ENCODE measurements at places on chromosomes 7 and 10.

- no peak for DNase-seq
Observed at GRCh38 chr10:52650873-52651272, 121.7 kb downstream of the MBL2 start.

DNA sequence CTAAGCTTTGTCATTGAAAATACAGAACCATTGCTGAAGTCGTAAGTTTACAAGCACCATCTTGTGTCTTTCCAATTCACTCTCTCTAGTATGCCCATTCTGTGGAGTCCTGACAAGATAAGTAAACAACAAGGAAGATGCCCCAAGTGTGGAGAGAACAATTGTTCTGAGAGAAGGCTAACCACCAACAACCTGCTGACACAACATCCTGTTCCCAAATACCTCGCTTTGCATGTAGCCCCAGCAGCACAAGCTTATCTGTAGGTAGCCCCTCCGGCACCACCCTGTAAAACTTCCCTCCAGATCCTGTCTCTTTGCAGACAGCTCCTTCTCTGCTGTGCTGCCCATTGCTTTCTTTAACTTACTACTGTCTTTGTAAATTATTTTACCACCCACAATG, 233.3 kb upstream of the AOAH start:
- no peak for DNase-seq

DNA sequence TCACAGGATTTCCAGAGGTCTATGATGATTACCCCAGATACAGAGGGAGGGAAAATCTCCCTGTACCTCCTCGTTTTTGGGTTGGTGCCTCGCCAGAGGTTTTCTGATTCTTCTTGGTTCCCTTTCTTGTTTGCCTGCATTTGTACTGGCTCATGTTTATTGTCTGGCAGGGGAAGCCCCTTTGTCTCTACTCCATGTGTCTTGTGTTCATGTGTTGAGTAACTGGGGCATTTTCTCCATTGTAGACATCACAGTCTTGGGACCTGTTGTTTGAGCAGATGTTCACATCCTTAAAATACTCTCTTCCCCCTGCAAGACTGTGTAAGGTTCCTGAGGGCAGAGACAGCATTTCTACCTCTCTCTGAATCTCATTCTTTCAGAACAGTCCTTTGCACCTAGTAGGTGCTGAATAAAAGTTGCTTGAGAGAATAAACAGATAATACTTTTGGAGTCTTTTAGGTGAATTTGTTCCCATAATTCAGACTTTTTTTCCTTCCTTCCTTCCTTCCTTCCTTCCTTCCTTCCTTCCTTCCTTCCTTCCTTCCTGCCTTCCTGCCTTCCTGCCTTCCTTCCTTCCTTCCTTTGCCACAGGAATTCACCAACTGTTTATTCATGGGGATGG, 25.1 kb downstream of the CDK14 start:
- no peak for DNase-seq

DNA sequence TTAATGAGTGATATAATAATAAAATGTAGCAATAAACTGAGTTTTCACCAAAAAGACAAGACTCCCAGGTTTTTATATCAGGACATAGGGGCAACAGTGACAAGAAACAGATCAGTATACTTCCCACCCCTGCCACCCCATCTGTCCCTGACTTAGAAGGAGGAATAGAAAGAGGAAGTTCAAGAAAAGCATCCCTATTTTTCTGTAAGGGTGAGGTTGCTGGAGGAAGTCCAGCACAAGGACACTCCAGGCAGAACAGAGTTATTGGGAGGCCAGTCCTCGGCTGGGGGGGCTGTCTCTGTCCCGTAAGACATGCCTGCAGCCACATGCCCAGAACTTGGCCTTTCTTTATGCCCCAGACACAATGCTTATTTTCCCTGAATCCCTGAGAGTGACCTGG, 16.5 kb upstream of the TLX1 start:
- DNase-seq = no peak

GRCh38 chr7:148296994-148297644, 293.4 kb upstream of the C7orf33 start:
- no peak for DNase-seq

- peak; percentile 49 for DNase-seq
Observed at GRCh38 chr10:70145666-70146488, 623 bp downstream of the TYSND1 start.

GRCh38 chr10:48309711-48310226, 3.3 kb downstream of the MAPK8 start:
- no peak for DNase-seq

DNA sequence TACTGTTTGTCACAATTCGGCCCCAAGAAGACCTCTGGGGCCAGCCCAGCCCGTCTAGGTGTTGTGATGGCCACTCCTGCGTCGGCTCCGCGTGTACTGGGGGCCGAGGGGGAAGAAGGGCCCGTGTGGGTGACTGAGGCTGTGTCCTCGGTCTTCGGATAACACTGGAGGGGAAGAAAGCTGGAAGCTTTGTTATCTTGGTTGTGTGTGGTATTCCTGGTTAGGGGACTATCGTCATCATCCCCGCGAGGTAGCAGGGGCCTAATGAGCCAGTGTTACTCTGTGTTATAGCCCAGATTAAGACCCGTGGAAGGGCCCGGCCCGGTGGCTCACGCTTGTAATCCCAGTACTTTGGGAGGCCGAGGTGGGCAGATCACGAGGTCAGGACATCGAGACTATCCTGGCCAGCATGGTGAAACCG, 854 bp downstream of the MTG1 start:
- no peak for DNase-seq

- DNase-seq = no peak
Observed at GRCh38 chr7:76338298-76339084, 20.3 kb downstream of the YWHAG start.

DNA sequence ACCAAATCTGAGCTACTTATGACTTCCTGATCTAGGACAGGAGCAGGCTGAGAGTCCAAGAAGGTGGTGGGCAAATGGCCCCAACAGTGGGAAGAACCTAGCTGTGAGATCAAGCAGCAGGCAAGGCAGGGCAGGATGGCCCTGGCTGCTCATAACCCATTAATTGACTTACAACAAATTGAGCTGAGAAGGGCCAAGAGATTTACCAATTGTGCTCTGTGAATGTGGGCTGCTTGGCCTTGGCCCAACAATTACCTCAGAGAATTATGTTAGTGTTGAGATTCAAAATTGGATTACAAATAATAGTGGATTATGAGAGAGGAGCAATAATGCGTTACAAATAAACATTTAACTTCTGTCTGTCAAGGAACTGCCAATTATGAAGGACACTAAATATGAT, 956.5 kb downstream of the KCNMA1 start:
- DNase-seq = no peak

DNA sequence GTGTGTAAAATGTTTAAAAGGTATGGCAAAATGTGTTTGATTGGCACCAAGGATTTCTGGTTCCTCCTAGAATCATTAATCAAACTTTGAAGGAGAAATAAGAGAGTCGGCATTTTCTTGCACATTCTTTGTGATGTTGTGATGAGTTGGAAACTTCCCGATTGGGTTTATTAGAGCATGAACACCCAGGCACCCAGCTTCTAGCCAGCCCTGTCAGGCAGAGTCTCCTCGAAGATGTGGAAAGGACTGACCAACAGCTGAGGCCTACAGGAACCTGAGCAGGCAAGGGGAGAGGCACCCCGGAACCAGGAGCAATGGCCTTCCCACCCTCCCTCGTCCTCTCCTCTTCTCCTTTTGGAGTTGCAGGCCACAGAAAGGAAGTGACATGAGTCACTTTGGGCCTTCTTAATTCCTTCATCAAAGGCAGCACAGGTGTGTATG, 68.7 kb downstream of the EGFR start:
- no peak for DNase-seq

DNA sequence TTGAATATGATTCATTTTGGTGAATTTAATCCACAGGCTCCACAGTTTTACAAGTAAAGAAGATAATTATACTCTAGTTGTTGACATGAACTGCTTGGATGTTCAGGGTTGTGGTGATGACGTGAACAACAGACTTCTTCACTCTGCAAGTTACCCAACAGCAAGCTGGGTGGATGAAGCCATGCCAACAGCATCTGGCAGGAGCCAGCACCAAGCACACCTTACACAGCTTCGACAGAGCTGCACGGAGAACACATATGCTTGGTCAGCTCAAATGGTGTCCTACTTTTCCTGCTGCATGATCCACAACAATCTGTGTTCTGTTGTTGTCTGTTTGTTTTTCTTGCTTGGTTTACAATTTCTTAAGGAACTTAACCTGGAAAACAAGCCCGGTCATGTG, 9.8 kb downstream of the NOD1 start:
- DNase-seq = no peak

DNA sequence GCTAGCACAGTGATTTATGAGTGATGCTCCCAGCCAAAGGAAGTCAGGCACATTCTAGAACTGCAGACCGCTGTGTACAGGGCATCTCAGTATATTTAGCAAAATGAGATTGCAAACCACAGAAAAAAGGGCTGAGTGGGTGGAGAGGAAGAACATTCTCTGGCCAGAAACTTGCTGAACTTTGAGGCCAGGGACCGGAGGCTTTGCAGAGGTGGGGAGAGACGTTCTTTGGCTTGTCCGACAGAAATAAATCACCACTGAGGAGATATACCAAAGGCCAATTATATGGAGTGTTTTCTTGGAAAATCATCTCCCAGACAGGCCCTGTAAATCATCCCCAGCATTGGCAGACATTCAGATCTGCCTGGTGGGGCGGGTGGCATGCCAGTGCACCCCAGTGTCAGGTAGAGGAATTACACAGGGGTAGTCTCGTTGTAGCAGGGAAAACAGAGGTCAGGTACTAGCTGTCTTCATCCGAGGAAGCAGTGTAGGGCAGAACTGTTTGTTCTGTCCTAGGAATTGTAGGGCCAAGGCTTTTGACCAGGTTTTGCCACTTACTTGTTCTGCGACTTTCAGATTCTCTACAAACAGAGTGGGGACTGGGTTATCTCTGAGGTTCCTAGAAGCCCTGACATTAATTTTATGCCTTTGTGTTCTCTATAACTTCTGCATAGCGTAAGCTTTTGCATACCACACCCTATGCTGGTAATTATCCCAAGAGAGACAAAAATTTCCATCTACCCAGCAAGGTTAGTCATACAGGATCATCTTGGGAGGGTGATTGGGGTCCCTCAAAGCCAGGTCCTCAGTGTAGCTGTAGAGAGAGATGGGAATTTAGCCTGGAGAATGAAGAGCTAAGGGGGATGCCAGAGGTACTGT, 655.6 kb downstream of the LRMDA start:
- DNase-seq = no peak

DNA sequence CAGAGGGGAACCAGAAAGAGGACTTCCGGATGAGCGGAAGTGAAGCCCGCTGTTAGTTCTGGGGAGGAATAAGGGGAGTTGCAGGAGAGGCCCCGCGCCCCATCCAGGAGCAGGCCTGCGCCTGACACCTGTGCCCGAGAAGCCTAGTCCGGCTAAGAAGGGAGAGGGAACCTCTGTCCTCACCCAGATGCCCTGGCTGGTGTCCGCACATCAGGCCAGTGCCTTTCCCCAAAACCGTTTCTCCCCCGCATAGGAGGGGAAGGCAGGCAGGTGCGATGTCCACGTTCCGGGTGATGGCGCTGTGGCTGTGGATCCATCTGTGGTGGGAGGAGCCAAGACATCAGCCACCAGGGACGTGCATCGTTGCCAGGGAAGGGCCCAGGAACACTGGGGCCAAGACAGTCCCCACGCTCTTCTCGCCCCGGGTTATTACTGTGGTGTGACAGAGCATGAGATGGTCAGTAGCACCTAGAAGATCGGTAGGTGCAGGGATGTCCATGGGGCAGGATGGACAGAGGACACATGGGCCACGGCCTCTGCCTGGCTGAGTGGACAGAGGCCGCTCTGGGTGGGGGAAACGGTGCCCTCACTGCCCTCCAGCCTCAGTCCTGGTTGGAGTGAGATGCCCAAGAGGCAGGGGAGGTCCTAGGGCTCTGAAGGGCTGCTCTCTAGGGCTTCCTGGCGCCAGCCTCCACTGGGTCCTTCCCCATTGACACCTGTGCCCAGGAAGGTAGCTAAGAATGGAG, 262.7 kb downstream of the CELF2 start:
- DNase-seq = no peak

DNA sequence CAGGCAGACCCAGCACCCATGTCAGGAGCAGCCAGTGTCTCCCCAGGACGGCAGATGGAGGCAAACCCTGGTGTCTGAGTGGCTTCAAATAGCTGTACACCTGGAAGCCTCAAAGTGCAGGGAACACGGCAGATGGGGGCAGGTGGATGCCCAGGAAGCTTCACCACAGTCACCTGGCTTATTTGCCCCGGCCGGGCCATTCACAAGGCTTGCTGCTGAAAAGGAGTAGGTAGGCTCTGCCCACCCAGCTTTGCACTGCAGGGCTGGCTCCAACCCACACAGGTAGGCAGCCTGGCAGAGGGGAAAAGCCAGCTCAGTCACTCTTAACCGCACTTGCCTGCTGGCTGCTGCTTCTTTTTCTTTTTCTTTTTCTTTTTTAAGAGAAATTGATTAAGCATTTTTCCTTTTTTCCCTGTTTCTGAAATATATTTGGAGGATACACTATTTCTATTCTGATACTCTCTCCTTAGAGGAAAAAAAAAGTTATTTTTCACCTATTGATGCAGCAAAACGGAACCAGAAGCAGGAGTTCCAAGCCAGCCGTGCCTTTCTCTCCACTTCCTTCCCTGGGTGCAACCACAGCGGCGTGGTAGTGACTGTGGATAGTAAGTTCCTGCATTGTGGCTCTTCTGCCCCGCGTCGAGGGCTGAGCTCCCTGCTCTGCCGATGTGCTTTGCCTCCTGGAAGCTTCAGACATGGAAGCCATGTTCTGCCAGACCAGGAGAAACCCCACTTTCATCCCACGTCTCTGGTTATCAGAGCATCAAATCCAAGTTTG, 118.3 kb downstream of the KLF6 start:
- DNase-seq = no peak

GRCh38 chr10:32890444-32890843, 67.6 kb downstream of the ITGB1 start:
- DNase-seq = no peak

GRCh38 chr7:56605146-56605545, 488.9 kb upstream of the NUPR2 start:
- no peak for DNase-seq

DNA sequence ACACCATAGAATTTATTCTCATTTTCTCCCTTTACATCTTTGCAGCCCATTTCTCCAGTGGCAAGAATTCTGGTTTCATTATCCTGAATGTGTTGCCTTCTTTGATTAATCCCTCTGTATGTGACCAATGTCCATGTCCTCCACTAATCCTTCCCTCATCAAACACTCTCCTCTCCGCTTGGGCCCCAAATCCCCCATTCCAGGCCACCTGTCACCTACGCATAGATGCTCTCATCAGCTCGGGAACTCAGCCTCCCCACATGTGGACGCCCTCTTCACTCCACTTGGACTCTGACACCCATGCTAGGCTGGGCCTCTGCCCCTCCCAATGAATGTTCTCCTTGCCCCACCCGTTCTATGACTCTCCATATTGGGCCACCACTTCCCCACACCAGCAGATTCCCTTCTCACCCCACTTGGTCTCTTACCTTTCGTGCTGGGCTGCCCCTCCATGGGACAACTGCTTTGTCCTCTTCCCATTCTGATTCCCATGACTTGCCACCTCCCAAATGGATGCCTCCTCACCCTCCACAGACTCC, 18.7 kb upstream of the RBM20 start:
- no peak for DNase-seq

GRCh38 chr10:10788761-10789160, 228.9 kb upstream of the CELF2 start:
- DNase-seq = no peak

Data from stimulated activated CD8-positive, alpha-beta memory T cell treated with anti-CD3 and anti-CD28 coated beads, Interleukin-7, amount 100 ng/mL, for 48 hours (primary cell).